ENCODE measurements at places on chromosomes 3 and 15. TPM values are rescaled to one million over a fixed set of nuclear protein-coding genes. Genes with fewer than 3 reads are reported as not detected.

DAZL gene
- not detected for total RNA-seq

DNA sequence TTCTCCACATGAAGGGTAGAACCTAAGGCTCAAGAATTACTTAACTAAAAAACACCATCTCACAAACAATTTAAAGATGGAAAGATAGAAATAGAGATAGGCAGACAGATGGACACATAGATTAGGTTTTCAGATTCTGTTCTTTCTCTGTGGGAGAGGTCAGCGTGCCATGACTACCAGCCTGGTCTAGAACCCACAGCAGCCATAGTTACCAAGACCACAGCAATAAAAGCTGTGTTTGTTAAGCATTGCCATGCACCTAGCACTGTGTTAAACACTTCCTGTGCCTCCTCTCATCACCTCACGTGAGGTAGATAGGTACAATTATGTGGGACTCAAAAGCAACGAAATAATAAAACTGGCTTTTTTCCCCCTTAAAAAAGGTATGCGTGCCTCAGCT, 83.1 kb upstream of the TSEN2 start:
- DNase-seq, result peak; percentile 38

ANKRD63 gene
- total RNA-seq, result not detected

DNA sequence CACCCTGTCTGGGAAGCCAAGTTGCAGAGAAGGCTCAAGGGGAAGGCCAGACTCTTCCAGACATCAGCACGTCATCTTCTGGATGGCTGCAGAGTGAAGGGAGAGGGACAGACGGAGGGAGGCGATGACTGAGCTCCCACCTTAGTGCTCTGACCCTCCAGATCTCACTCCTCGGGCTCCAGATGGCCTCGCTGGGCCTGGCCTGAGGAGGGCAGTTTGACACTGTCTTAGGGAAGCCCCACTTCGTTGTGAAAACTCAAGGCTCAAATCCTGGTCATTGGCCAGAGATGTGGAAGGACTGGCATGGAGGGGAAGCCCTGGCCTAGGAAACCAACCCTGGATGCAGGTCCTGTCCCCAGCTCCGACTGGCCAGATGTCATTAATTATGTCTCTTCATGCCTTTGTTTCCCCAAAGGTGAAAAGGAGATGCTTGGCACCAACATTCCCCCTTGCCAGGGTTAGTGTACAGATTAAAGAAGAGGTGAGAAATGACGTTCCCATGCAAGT, 70.4 kb downstream of the ADCY5 start:
- DNase-seq, result no peak

DNA sequence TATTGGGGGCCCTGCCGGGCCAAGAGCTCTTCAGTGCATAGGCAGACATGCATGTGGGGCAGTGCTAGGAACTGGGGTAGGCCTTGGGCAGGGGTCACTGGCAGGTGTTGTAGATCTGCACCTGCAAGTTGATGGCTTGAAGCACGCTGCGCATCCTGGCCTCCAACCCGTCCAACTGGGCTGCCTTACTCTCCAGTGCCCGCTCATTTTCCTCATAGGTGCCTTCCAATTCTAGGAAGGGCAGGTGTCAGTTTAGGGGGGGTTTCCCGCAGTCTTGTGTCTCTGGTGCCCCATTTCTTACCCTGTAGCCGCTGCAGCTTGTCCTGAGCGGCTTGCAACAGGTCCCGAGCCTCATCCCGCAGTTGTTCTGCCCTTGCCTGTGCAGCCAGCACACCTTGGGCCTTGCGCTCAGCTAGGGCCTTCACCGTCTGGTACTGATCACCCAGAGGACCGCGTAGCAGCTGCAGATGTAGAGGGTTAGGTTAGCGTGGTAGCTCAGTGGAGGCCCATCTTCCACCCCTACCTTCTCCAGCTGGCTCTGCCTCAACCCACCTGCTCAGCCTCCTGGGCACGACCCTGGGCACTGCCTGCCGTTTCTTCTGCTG, 611 bp upstream of the USP19 start:
- DNase-seq, result peak; percentile 83

DNA sequence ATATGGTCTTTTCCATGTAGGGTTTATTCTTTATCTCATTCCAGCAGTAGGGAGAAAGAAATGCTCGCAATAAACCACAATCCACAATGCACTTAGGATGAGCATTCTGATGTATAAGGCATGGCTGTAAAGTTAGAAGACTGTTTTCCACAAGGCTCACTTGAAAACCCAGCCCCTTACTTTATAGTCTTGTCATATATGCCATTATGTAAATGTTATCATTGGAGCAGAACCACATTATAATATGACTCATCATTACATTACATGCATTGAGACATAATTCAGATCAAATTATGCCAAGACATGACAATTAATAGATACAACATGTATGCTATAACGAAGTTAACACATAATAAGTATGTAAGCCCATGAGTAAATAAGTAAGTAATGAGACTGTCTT, 348.1 kb downstream of the LSAMP start:
- DNase-seq, result no peak

- no peak for DNase-seq
These were observed 47.2 kb downstream of the CD86 start for GRCh38 chr3:122102191-122102935.

GRCh38 chr3:48240000-48240963, 622 bp upstream of the ZNF589 start:
- DNase-seq, result no peak

PLD1 gene
- total RNA-seq, result 29.5 TPM
